ENCODE measurements at places on chromosomes 12 and 14.

- DNase-seq, result no peak
These were observed 129.8 kb downstream of the TMX1 start for GRCh38 chr14:51369814-51370213.

DNA sequence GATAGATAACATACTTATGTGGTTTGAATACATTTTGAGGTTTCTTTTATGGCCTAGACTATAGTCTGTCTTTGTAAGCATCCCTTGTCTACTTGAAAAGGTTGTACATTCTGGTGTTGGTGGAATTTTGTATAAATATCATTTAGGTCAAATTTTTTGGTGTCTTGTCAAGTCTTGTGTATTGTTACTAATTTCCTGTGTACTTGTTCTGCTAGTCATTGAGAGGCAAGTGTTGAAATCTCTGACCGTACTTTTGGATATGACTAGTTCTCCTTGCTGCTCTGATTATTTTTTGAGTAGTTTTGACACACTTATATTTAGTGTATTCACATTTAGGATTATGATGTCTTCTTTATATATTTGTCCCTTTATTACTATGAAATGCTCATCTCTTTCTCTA, 219.6 kb downstream of the CCDC91 start:
- no peak for DNase-seq

GRCh38 chr12:1820191-1820895, at the start of gene LRTM2:
Gene LRTM2 (plus strand): TSS chr12:1820565. CDS start chr12:1828149, 7,584 bp downstream.
- no peak for DNase-seq

DNA sequence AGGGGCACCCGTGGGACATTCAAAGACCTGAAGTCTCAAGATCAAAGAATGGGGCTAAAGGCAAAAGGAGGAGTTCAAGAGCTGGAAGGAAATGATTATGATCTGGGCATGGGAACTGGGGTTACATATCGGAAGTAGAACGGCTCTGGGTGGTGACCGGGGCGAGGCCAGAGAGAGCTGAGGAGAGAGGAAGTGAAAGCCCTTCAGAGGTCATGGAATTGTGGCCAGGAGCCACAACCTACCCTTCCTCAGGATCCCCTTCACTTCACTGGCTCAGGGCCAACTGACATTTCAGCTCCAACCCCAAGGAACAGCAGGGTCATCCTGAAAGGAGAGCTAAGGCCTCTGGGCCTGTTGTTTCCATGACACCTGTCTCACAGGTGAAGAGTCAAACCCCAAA, 57.8 kb downstream of the GALNT16 start:
- no peak for DNase-seq

DNA sequence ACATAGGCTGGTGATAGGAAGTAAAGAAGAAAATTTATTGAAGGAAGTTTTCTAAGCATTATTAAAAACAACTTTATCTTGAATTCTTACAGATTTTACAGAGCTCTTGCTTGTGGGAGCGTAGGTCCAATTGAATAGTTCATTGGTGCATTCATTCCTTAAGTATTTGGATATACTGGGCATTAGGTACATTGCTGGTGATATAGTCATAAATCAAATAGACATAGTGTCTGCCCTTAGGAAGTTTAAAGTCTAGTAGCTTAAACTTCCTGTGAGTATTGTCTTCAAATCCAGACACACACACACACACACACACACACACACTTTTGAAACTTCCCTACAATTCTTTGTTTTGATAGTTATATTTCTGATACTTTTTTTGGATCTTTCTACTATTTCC, 226.7 kb downstream of the FUT8 start:
- DNase-seq, result no peak

DNA sequence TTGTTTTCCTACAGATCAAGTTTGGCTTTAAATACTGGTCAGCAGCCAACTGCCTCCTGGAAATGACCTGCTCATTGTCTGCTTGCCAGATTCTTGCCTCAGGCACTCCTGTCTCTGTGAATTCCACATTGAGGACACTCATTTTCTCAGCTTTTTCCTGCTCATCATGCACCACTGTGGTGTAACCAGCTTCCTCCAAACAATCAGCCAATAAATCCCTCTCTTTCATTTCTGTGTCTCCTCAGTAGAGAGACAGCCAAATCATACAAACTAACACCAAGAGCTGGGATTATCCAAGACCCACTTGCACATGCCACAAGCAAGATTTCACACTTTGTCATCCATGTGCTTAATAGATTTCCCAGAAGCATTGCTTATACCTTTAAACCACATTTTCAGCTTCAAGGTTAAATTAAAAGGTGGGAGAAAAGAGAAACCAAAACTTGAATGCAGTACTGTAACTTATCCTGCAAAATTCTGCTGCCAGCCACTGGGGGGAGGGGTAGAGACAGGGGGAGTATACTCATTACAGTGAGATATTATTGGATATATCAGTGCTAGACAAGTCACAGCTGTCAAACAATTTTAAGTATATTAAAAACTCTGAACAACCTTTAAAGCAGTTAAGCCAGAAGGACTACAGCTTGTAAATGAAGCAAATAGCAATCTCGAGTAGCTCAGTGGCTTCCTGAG, 105.0 kb downstream of the PPP2R5E start:
- no peak for DNase-seq

- DNase-seq, result no peak
These were observed 2.5 kb downstream of the HNF1A start for GRCh38 chr12:120980800-120981368.

DNA sequence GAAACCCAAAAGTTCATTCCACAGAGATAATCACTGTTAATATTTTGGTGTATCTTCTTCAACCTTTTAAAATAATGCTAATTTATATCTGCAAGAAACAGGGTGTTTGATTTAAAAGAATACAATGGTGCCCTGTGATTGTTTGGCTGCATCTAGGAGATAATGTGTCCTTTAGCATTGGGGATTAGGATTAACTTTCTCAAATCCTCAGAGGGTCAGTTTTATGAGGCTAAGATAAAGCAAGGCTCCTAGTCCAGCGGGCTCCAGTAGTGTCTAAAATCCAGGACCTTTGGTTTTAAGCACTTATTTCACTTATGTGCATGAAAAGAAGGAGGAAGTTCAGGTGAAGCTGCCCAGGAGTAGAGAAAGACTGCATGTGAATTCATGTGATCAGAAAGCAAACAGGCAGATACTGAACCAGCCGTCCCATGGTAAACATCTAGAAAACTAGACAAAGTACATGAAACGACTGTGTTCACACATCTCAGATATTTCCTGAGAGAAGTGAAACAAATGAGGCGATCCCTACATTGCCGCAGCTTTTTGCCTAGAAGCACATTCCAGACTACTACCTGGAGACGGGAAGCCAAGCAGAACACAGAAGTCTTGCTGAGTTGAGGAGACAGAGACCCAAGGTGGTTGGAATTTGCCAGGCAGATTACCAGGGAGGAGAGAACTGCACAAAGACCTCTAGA, 129.1 kb upstream of the MAX start:
- DNase-seq, result no peak

DNA sequence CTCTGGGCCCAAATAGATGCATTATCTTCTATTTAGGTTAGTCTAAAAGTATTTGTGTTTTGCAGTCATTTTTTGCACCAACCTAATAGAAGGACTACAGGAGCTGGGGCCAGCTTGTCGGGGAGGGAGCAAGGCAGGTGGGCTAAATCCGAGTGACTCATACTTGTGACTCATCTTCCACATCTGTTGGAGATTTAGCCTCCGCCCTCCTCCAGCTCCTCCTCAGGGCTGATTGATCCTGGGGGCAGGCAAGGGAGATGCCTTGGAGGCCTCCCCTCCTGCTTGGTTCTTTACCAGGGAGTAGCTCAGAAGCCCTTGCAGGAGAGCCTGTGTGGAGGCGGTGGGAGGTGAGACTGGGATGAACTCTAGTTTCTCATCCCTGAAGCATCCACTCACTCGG, 27.9 kb downstream of the RHOF start:
- no peak for DNase-seq

Data from activated CD8-positive, alpha-beta memory T cell treated with anti-CD3 and anti-CD28 coated beads for 1 hour (primary cell).